Ascending aorta (tissue), 2 donors: ENCODE measurements at places on chromosomes 5 and 9.

- DNase-seq = no peak
Measured at GRCh38 chr5:179153341-179153901, 93.2 kb downstream of the ZNF354C start.

DNA sequence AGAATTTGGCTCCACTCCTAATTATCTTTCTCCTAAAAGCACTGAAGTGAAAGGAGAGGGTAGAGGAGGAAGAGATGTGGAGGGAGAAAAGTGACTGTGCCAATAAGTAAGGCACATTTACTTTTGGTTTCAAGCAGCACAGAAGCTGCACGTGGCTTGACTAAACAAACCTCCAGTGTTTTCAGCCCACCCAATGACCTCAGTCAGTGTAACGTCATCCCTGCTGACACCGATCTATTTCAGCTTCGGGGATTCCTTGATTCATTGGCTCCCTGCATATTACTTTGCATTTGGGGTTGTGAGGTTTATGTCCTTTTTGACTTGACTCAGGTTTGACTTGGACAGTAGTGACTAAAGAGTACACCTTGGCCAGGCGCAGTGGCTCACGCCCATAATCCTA, 35.6 kb upstream of the NIM1K start:
- DNase-seq = no peak

DNA sequence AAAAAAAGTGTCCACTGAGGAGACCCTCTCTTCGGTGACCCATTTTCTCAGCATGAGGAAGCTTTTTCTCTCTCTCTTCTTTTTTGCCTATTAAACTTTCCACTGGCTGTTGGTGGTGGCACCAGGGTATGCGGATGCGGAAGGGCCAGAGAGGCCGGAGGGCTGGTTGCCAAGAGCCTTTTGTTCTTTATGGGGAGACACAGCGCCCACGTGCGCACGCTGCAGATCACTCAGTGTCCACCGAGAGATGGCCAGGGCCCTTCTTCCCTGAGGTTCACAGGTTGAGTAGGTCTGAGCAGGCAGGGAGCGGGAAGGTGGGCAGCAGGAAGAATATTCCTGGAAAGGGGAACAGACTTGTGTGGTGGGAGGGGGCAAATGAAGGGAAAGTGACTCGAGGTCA, 69.1 kb downstream of the STK10 start:
- DNase-seq = no peak

DNA sequence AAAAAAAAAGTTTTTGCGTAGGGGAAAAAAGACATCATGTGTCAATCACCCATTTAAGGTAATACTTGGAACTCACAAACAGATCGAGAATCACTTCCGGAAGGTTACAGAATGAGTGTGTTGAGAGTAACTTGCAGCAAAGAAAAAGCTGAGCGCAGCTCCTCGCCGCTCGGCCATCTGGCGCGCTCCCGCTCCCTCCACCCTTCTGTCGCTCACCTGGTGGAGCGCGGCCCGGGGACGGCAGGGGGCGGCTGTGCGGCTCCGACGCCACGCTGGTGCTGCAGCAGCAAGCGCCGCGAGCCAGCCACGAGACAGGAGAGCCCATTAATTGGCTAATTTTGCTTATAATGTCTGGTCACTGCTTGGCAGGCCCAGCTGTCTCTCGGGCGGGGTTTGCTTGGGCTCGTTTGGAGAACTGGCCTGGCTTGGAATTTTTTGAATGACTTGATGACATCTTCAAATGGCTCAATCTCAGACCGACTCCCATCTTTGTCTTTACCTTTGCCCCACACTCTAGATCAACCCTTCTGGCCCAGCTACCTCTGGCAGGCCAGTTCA, 601.8 kb downstream of the CCDC171 start:
- no peak for DNase-seq

DNA sequence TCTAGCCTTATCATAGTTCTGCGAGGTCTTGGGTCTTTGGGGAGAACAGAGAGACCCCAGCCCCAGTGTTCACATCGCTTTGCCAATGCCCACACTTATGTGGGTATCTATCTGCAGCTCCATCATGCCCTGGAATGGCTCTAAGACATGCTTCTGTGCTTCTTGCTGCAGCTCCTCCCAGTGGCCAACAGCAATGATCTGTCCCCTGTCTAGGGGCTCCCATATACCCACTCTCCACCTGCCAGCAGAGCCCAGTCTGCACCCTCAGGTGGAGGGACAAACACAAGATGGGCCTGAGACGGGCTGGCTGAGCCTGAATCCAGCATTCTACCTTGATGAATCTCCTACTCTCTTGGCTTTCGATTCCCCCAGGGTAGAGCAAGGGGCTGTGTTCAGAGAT, 14.6 kb upstream of the DAP start:
- no peak for DNase-seq

- DNase-seq = no peak
Measured at GRCh38 chr5:127019928-127020327, 10.4 kb downstream of the MARCHF3 start.

DNA sequence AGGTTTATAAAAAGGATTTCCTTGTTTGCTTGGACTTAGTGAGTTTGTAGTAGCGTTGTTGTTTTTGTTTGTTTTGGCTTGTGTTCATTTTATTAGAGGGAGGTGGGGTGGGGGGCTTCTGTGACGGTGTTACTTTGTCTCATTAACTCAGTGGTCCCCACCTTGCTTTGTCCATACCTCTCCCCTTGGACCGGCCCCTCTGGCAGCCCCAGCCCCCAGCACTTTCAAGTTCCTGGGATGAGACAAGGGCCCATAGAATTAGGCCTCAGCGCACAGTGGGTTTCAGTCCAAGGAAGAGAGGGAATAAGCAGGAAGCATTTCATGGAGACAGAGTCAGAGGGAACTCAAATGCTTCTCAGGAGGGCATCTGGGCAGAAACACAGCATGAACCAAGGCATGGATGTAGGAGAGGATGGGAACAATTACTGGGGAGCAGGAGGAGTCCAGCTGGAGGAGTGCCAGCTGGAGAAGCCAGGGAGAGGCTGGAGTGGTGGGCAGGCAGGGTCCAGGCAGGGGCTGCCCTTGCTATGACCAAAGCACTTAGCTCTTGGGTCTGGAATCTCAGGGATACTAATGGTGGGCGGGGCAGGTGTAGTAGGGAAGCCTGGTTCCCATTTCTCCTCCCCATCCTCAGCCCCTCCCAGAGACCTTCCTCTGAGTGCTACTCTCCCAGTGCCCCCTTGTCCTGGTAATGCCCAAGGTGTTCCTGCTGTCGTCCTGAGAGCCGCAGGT, 23.5 kb upstream of the ENHO start:
- no peak for DNase-seq

GRCh38 chr9:79357194-79357593, 214.6 kb upstream of the TLE4 start:
- DNase-seq = no peak

DNA sequence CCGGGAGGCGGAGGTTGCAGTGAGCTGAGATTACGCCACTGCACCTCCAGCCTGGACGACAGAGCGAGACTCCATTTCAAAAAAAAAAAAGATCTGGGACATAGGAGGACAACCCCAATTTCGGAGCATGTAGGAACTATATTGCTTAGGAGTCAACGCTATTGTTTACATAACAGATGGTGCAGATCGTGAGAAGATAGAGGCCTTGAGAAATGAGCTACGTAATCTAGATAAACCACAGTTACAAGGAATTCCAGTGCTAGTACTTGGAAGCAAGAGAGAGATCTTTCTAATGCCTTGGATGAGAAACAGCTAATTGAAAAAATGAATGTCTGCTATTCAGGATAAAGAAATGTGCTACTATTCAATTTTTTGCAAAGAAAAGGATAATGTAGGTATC, 20.3 kb downstream of the TBC1D2 start:
- no peak for DNase-seq

- DNase-seq = no peak
Measured at GRCh38 chr5:80082281-80082680, 47.1 kb downstream of the THBS4 start.

DNA sequence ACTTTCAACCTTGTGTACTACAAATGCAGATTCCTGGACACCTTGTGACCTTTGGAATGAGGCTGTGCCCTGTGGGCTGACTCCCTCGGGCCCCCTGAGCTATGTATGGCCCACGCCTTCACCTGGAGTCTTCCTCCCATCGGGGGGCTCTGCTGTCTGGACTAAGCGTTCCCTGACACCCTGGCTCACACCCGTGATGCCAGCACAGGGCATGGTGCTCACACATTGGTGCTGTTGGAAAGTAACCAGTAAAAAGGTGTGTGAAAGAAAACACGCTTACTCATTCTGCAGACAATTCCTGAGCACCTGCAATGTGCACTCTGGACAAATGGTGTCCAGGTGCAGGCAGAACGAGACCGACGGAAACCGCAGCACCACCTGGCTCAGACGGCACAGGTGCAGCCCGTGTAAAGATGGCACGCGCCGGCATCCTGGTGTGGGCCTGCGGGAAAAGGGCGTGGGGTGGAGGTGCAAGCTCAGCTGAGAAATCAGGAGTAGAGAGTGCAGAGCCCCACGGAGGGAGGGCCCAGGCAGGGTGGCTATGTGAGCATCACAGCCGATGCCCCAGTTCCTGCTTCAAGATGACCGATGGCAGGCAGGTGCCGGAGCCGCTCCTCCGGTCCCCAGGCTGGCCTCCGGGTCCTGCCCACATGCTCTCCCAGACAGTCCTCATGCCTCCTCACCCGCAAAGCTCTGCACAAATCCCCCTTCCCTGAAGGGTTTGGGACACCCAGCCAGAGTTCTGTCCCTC, 11.0 kb downstream of the LPCAT1 start:
- peak; percentile 59 for DNase-seq

DNA sequence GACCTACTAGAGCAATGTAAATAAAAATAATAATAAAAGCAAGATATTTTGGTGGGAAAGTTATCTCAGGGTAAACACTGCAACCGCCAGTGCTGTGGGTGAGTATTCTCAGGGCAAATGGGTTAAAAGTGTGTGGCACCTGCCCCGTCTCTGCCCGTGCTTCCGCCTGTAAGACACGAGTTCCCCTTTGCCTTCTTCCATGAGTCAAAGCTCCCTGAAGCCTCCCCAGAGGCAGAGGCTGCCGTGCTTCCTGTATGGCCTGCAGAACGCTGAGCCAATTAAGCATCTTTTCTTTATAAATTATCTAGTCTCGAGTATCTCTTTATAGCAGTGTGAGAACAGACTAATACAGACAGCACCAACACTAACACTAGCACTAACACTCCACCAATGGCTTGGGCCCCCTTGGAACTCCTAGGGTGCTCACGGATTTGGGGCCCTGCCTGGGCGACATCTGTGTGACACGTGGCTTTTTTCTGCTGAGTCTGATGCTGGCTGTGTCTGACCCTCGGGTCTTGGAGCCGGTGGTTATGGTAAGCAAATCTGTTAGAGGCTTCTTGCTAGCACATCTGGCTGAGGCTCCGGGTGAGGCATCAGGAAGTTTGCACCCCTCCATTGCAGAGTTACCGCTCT, 10.6 kb downstream of the PLEKHG4B start:
- no peak for DNase-seq

DNA sequence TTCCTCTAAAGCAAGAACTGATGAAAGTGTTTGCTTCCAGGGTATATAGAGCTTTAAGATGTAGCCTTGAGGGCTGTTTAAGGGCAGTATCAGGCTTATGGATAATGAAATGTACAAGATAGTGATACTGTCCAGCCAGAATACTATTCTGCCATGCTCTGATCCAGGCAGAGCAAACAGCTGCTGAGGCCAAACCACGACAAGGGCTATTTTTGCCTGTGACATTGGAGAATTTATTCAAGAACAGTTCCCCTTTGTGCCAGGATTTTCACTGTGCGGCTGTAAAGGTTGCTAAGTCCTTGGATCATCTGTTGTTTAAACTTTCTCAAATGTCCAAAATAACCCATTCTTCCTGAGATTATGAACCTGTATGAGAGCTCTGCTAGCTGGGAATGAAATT, 70.4 kb downstream of the OTP start:
- DNase-seq = no peak

GRCh38 chr9:107875571-107875980, 386.0 kb upstream of the KLF4 start:
- DNase-seq = no peak

GRCh38 chr5:180178531-180179441, 30.2 kb downstream of the RASGEF1C start:
- no peak for DNase-seq

DNA sequence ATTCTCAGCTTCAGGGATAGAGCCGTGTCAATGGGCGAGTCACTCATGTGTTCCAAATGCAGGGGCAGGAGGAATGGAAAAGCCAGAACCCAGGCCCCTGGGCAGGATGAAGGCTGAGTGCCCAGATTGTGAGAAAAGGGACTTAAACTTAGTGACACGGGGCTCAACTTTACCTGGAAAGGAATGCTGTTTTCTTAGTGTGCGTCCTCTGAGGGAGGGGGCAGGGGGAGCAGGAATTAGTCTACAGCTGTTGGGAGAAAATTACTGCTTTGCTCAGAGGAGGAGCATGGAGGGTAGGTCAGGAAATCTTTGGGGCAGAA, 14.6 kb downstream of the HK3 start:
- DNase-seq = no peak

DNA sequence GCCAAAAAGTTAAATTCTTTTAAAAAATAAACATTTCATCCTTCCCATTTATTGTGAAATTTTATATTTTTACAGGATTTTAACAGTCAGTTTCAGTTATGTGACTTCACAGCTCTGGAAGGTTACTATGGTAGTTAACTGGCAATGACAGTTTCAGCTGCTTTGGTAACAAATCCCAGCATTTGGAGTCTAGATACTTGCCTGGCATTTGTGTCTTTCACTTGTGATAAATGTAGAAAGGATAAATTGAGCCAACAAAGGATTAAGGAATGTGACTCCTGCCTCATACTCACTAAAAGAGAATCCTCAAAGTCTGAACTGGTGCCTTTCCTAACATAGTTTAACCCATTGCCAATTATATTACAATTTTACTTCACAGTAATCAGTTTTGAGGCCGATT, 315.5 kb downstream of the FER start:
- DNase-seq = no peak

GRCh38 chr5:151042453-151043093, 22.2 kb downstream of the GPX3 start:
- no peak for DNase-seq

DNA sequence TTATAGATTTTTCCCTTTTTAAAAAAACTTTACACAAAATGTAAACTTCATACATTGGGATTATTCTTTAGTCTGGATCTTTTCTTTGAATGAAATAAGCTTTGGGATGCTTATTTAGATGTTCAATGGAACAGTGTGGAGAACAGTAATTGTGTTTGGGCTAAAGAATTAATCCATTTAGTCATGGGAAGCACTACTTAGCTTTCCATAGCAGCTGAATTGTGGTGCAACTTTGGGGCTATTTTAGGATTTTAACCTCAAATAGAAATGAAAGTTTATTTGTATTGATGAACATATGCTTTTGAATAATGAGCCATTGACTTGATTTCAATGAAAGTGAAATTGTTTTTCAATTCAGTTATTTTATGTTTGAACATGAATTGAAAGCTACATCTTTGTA, 72.4 kb downstream of the ZCCHC7 start:
- no peak for DNase-seq

DNA sequence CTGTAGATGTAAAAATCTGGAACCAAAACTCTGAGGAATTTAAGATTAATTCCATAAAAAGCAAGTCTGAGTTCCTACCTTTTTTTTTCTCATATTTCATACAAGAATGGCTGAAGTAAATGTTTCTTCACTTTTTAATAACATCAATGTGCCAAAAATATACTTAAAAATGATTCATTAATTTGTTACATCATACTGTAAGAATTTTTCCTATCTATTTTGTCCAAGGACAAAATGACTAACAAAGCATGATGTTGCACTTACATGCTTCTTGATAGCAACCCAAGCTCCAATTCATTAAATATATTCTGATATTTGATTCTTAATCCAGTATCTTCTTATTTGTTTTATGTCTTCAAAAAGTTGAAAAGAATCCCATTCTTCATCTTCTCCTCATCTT, 988.3 kb downstream of the TLE1 start:
- DNase-seq = no peak
